ENCODE measurements at places on chromosomes 1 and 21.

DNA sequence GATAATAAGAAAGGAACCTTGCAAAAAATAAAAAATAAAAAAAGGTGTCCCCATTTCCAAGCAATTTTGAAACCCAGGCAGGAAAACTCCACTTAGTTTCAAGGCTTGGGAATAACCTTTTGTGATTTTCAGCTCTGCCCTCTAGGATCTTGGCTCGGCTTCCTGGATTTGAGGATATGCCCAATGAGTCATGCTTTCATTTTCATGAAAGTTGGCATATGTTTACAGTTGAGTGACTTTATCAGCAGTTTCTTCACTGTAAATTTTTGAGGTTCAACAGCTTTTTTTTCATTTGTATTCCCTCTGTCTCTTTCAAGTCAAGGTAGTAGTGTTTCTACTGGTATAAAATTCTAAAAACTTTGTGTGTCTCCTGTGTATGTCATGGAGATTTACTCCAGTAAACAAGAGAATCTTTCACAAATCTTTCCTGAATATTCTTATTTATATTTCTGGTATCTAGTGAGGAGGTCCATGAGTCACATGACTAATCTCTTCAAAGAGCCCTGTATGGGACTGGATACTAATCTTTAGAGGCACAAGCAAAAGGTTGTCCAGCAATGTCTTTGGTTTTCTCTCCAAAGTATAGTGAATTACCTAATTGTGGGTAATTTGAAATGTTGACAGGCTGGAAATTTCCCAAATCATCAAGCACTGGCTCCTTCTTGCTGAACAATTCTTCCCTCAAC, 335.3 kb downstream of the BRINP2 start:
- no peak for DNase-seq

- no peak for DNase-seq
Observed at GRCh38 chr1:42334240-42335049, 590 bp downstream of the FOXJ3 start.

GRCh38 chr1:2049718-2050431, at the start of gene PRKCZ:
PRKCZ (plus strand) TSS chr1:2050411; CDS start chr1:2050631, 220 bp downstream.
- no peak for DNase-seq

DNA sequence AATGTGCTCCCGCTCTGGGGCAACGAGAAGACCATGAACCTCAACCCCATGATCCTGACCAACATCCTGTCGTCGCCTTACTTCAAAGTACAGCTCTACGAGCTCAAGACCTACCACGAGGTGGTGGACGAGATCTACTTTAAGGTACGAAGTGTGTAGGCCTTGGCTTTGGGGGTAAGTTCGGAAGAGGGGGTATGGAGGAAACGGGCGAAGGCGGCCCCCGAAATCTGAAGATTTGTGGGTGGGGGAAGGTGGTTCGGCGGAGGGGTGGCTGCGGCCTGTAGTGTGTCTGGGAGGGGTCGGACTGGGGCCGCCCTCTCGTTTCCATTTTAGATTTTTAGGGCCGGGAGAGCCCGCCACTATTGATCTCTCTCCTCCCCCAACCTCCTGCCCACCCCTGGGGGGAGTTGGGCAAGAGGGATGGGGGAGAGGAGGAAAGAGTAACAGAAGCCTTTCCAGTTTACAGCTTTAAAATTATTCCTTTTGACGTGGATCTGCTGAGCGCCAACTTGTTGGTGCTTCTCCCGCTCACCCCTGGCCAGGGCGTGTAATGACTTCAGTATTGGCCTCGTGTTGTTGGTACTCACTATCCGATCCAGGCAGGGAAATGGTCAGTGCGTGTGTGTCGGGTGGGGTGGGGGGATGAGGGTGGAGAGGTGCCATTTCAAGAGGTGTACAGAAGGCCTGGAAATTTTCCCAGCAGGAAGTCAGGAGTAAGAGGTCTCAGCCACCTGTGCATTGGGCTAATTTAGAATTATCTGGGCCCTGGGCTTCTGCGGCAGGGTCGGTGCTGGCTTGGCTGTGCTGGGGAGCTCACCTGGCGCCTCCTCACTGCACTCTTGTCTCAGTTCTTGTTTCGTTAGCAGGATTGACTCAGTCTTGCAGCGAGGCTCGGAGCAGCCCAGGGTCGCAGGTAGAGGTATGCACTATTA, 880 bp downstream of the PRPF38B start:
- DNase-seq: peak; percentile 73

GRCh38 chr1:215635827-215636226, 68.7 kb downstream of the KCTD3 start:
- DNase-seq: no peak

GRCh38 chr1:66671455-66671854, 80.8 kb upstream of the DYNLT5 start:
- no peak for DNase-seq

- DNase-seq: no peak
Observed at GRCh38 chr1:63748046-63748580, 25.7 kb upstream of the ROR1 start.

DNA sequence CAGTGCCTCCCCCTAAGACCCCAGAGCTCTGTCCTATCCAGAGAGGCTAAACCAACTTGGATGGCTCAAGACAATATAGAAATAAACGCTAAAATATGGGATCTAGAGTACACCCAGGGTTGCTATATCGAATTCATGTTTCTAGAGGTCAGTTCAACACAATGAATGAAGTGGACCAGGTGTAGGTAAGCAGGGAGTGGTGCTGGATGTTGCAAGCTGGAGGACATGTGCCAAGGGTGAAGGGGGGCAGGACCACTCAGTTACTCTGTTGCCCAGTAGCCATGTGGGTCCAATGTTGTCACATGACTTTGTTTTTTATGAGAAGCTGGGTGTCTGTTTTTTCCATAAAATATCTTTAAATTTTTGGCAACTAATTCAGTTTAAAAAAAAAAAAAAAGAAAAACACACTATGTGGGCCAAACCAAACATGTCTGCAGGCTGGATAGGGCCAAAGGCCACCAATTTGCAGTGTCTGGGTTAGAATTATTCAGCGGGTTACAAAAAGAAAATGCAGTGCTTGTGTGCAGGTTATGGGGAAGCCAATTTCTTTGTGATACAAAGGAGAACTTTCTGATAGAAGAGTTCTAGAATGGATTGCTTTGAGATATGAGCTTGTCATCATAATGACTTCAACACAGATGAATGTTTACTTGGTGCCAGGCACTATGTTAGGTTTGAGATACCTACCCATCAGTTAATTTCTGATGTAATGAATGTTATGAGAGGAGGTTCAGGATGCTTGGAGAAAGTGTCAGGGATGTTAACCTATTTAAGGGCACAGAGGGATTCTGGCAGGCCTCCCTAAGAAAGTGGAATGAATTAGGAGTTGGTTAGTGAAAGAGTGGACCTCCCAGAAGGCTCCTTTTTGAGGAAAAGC, 8.9 kb downstream of the CACHD1 start:
- no peak for DNase-seq

DNA sequence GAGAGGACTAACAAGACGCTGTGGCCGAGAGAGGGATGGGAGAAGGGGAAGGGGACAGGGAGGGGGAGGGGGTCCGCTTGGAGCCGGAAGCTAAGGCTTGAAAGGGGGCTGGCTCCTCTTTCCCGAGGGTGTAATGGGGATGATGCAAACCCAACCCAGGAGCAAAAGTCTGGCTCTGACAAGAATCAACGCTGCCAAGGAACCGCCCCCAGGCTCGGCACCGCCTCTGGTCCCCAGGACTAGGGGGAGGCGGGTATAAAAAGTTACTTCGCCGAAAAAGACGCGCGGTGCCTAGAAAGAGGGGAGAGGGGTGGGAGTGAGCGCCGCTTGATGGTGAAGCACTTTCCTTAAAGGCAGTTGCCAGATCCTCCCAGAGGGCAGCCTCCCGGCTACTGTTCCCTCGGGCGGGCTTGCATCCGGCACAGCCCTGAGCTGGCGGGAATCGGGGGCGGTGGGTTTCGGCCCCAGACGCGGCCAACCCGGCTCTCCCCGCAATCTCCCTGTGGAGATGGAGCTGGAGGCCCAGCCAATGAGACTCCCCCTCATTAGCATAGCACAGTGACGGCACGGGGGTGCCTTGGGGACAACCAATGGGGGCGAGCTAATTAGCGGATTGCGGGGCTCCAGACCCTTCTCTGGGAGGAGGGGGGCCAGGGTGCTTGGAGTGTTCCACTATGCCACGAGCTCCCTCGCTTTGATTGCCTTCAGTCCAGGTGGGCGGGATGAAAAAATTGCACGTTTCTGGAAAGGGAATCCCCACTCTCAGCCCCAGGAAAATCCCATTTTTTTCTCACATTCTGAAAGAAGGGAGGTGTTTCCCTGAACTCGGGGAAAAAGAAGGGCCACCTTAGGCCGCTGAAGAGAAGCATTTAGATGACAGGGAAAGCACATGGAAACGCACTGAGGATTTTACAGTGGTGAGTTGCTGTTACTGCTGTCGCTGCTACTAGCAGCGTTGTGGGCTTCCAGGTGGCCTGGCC, at the start of gene KCNT2:
Gene KCNT2, minus strand, starts transcription at position 51 of the 980 bp plus-strand sequence. CDS start 131 bp downstream, outside the sequence.
- DNase-seq: no peak

DNA sequence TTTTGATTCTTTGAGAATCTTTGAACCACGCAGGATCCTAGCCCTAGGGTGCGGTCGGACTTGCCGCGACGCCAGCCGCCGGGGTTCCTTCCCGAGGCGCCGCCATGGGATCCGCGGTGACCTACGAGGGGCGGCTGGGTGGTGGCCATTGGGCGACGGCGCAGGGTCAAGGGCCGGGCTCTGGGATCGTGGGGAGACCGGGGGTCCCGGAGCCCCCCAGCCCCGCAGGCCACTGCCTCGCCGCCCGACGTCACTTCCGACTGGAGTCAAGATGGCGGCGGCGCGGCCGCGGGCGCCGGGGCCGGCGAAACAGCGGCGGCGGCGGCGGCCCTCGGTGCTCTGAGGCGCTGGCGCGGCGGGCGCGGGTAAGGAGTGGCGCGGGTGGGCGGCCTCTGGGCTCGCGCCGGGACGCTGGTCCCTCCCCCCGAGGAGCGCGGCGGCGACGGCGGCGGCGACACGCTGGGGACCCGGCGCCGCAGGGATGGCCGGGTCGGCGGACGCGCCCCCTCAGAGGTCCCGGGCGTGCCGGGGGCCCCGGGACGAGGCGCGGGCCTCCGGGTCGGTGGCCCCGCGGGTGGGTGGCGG, at the start of gene PRDM2:
Gene PRDM2, plus strand, starts transcription at position 253 of the 585 bp plus-strand sequence. CDS start 15,418 bp downstream, outside the sequence.
- DNase-seq: no peak

- no peak for DNase-seq
Observed at GRCh38 chr1:11569551-11569950, 84.7 kb downstream of the FBXO2 start.

- no peak for DNase-seq
Observed at GRCh38 chr21:42089093-42089631, 18.0 kb downstream of the UMODL1 start.
